ENCODE measurements at places on chromosomes 11 and 22.

DNA sequence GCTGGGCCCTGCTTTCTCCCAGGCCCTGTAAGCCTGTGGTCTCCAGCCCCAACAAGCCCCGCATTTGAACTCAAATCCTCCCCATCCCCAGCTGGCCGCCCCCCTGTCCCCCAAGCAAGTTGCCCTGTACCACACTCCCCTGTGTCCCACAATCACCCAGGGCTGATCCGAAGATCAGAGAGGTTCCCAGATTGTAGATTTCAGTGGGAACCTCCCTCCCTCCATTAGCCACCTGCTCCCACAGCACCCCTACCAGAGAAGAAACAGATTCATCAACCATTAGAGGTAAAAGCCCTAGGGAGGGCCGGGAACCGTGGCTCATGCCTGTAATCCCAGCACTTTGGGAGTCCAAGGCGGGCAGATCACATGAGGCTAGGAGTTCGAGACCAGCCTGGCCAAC lies 107.5 kb downstream of the FEZ1 start:
- DNase-seq = no peak

- DNase-seq = no peak
Measured at GRCh38 chr22:49427941-49428340, 399.7 kb downstream of the BRD1 start.

DNA sequence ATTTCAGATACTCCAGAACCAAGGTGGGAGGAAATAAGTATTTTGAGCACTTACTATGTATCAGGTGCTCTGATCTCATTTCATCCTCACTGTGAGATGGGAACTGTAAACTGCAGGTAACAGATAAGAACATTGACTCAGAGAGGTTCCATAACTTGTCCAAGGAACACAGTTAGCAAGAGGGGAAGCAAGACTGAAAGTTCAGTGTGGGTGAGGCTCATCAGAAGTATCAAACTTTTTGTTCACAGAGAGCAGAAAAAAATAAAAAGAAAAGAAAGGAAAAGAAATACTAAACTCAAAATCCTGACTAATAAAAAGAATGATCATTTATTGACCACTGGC lies 37.1 kb downstream of the RAB30 start:
- DNase-seq = no peak

- DNase-seq = no peak
Measured at GRCh38 chr11:37509506-37509905, 911.5 kb upstream of the RAG2 start.

GRCh38 chr22:24353121-24353520 lies 74.3 kb upstream of the ADORA2A start:
- no peak for DNase-seq

- DNase-seq = no peak
Measured at GRCh38 chr11:116454951-116455350, 317.8 kb downstream of the BUD13 start.

DNA sequence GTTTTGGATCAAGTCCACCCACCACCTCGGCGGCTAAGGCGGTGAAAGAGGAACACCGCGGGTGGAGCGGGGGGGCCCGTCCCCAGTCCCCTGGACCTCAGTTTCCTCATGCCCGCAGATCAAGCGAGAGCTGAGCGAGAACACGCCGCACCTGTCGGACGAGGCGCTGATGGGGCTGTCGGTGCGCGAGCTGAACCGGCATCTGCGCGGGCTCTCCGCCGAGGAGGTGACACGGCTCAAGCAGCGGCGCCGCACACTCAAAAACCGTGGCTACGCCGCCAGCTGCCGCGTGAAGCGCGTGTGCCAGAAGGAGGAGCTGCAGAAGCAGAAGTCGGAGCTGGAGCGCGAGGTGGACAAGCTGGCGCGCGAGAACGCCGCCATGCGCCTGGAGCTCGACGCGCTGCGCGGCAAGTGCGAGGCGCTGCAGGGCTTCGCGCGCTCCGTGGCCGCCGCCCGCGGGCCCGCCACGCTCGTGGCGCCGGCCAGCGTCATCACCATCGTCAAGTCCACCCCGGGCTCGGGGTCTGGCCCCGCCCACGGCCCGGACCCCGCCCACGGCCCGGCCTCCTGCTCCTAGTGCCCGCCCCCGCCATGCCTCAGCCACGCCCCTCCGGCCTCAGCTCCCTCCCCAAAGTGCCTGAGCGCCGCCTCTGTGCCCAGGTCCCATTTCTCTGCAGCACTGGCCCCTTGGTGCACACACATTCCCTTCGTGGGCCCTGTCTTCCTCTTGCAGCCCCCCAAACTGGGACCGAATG lies 12.7 kb downstream of the MAFF start:
- DNase-seq = no peak

- DNase-seq = no peak
Measured at GRCh38 chr11:8768625-8769333, 86.2 kb downstream of the RPL27A start.

GRCh38 chr11:776561-777287 lies 563 bp downstream of the GATD1 start:
- no peak for DNase-seq

GRCh38 chr11:117580866-117581265 lies 216.2 kb downstream of the DSCAML1 start:
- no peak for DNase-seq

- DNase-seq = peak; percentile 58
Measured at GRCh38 chr11:8225589-8226036, 38.1 kb downstream of the LMO1 start.

DNA sequence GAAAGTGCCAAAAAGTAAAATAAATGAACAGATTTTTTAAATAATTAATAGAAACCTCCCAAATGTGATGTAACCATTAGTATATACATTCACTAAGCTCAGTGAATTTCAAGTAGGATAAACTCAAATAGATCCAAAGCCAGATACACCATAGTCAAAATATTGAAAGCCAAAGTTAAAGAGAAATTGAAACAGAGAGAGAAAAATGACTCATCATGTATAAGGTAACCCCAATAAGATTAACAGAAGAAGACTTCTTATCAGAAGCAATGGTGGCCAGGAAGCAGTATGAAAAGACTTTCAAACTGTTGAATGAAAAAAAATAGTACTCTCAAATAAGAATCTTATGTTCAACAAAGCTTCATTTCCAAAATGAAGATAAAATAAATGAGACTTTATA lies 70.5 kb downstream of the LUZP2 start:
- no peak for DNase-seq

GRCh38 chr11:2477936-2478335 lies 33.1 kb downstream of the KCNQ1 start:
- no peak for DNase-seq

DNA sequence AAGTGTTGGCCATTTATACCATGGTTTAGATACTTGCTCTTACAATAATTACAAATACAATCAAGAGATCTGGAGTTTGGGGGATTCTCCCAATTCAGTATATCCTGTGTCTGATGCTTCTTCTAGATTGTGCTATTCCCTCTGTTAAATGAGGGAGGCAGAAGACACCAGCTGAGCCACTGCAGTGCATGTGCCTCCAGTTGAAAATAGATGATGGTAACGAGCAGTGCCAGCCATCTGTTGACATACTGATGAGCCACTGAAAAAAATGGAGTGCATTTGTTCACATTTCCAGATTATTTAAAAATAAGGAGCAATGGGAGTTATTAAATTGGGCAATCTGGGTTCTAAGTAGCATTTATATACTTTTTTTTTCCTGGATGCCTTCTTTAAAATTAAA lies 1428.0 kb upstream of the TENM4 start:
- DNase-seq = no peak

DNA sequence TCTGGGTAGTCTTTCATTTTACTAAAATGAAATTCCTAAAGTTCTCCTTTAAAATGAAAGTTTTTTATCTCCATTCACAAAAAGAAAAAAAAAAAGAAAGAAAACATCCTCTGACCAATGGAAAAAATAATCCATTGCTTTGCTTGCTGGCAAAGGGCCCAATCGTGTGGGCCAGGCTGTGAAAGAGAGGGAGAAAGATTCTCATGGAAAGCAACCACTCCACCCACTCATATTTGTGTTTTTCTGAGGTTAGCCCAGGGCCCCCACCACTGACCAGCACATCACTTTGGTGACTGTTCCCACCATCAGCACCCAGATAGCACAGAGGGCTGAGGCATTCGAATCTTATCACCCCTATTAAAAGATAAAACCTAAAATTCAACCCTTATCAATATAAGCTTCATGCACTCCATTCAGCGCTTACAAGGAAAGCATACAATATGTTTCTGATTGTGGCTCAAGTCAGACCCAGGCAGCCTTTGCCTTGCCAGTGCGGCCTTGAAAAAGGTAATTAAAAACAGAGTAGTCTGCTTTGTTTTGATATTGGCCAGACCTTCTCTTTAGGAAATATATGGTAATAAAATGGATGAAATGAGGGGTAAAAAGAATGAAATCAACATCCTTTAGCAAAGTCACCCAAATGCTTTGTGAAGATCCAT lies 192.8 kb downstream of the ETS1 start:
- no peak for DNase-seq

DNA sequence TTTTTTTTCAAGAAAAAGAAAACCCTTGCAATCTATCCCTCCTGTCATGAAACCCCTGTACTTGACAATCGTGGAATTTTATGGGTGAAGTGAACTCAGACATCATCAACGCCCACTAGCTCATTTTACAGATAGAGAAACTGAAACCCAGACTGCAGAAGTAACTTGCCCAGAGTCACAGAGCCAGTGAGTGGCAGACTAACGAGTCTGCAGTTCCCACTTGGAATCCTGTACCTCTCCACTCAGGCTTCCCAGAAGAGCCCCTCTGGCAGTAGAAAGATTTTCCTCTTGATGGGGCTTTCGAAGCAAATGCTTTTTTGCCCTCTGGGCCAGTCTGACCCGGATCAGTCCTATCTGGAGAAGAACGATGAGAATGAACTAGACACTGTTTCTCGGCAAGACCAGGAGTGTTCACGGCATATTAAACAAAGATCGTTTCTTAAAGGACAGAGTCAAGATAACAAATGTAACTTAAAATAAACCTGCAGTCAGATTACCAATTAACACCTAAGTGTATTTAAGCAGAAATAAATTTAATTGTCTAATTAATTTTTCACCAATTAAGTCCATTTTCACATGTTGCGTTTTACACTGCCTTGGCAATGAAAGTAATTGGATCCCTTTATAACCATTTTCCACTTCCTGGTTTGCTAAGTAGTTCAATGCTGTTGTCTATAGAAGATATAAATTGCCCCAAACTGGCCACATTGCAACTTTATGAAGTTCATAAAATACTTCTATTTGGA lies 61.3 kb upstream of the CREB3L1 start:
- DNase-seq = no peak

- no peak for DNase-seq
Measured at GRCh38 chr11:62150887-62151736, 27.3 kb downstream of the INCENP start.

- no peak for DNase-seq
Measured at GRCh38 chr11:101915791-101916291, 481 bp downstream of the ANGPTL5 start.

DNA sequence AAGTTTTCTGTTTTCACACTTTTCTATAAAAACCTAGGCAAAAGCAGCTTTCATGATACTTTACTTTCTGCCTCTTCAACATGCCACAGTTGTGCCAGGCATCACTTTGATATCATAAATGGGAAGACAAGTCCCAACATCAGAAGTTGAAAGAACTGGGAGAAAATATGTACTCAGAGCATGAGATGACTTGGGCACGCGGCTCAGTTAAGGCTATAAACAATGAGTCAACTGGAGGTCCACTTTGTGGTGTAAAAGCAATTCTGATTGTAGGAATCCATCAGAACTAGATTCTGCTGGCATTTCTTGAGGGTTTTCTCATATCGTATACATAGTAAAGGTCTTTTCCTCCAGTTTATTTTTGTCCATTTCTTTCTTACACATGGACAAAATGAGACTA lies 109.7 kb upstream of the USP47 start:
- DNase-seq = no peak

DNA sequence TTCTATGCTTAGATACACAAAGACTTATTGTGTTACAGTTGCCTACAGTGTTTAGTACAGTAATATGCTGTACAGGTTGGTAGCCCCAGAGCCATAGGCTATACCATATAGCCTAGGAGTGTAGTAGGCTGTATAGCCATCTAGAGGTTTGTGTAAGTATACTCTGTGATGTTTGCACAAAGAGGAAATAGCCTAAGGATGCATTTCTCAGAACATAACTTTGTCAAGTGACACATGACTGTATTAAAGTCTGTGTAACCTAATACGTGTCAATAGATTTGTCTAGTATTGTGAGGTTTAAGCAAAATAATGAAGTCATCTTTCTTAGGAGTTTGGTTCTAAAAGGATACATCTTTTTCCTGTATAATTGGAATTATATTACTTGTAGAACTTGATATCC lies 5.5 kb downstream of the ZC3H12C start:
- DNase-seq = no peak

- no peak for DNase-seq
Measured at GRCh38 chr11:109851780-109852390, 241.3 kb upstream of the ZC3H12C start.

DNA sequence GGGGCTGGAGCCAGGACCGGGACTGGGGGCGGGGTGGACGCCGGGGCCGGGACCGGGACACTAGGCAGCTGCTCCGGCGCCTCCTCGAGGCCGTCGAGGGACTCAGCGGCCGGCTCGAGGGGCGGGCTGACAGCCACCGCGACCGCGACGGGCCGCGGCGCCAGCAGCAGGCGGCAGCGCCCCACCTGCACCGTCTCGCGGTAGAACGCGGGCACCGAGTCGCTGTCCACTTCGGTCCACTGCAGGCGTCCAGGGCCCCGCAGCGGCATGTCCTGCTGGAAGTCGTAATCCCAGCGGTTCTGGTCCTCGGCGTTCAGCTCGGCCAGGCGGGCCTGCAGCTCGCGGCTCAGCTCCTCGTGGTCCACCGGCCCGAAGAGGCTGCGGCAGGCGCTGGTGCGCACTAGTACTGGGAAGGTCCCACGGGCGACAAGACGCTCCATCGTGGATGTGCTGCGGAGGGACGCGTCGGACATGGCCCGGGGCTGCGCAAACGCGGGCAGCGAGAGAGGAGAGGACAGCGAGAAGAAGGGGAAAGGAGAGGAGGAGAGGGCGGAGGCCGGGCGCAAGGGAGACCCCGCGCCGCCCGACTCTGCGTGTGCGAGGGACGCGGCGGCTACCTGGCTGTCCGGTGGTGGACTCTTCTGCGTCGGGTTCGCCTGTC lies 428 bp downstream of the CDKN1C start:
- DNase-seq = no peak

DNA sequence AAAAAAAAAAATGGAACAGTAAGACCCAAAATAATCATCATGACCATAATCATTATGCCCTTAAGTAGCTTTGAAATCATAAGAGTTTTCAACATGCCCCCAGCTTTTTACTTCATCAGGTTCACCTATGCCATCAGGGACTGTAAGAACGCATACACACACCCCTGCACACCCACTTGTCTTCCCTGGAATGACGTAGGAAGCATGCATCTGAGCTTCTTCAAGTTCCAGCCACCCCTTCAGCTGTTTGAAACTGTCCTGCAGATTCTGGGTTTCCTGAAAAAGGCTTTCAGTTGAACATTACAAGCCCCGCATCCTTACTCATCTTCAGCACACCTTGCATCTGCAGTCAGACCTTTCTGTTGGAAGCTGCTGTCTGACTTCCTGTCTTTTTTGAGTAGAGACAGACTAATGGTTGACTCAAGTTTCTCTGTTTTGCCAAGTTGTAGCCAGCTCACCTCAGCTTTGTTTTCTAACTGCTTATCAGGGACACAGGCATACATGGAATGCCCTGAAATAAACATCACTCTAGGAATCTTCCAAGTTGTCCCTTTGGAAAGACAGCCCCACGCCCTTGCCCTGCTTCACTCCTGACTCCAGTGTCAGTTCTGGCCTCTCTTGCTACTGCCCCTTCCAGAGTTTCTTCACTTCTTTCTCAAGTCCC lies 37.0 kb downstream of the ARHGAP1 start:
- no peak for DNase-seq

GRCh38 chr11:9078113-9079086 lies 13.0 kb downstream of the SCUBE2 start:
- DNase-seq = no peak
